ENCODE measurements at places on chromosomes 5 and 9. TPM values are rescaled to one million over a fixed set of nuclear protein-coding genes. Genes with fewer than 3 reads are reported as not detected.
A peak's percentile ranks its signal among the peaks of the same experiment; 100 is the strongest.

DNA sequence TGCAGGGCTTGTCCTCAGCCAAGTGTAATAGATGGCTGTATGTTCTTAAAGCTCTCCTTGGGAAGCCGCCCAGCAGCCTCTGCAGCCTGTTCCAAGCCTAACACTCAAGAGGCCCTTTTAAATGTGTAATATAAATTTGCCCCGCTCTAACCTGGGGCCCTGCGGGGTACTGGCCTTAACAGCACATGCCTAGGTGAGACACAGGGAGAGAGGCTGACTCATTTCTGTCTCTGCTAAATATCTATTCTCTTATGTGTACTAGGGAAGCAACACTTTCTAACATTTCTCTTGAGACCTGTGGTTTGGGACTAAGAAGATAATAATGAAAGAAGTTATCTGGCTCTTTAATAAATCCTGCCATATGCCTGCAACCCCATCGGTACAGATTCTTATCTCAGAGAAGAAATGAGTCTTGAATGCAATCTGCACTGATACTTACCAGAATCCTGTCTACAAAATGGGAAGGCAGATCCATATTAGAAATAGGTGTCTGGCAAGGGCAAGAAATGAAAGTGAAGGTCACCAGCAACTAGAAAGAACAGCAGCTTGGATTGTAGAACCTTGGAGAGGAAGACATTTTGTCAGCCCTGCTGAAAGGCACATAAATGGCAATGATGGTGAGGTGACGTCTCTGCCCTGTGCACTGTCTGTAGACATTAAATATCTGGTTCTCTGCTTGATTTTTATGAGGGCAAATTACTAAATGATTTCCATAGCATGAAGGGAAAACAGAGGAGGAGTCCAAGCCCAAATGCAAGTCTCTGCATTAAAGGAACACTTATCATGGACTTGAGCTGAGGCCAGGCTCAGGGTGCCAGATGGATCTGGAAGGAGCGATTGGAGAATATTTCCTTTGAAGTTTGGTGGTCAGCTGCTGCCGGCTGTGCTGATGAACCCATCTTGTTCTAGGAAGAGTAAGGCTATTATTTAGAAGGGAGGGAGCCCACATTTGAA is 14.5 kb upstream of the TGFBI start:
- DNase-seq: no peak
- H3K4me3 ChIP-seq: no peak overlapping the region
- no peaks in the 10 kb centered on the region for H3K4me1 ChIP-seq
- no peaks in the 10 kb centered on the region for H3K36me3 ChIP-seq
- H3K27ac ChIP-seq: no peak overlapping the region
- peaks cover 25% of the 10 kb centered on the region for H3K27me3 ChIP-seq

- no peaks in the 10 kb centered on the region for H3K4me1 ChIP-seq
- H3K36me3 ChIP-seq: no peaks in the 10 kb centered on the region
- H3K4me3 ChIP-seq: no peak overlapping the region
- peaks cover 2% of the 10 kb centered on the region for H3K27me3 ChIP-seq
Measured at GRCh38 chr5:158351485-158352125, 492.7 kb upstream of the CLINT1 start.

Gene C1QTNF2
- not detected for total RNA-seq

DNA sequence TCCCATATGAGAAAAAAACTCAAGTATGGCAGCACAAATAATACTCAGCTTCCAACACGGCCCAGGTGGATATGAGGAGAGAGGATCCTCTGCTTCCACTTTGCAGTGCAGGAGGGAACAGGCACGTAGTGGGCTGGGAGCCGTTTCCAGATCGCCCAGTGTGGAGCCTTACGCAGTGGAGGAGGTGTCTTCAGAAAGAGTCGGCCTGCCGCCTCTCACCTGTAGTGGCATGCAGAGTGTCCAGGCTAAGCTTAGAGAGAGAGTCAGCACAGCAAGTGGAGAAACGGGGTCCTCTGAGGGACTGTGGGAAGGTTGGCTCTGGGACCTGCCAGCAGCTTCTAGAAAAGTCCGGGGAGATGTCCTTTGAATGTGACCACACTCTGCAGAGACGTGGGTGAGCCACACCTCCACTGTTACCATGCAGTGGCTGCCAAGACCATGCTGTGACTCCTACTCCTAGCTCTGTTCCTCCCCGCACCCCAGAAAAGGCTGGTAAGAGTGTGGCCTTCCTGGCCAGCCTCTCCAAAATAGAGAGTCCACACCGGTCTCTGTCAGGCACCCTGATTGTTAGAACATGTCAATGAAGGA is 3.5 kb upstream of the SEMA4D start:
- H3K27ac ChIP-seq: peak overlapping the region; percentile 93
- H3K36me3 ChIP-seq: peaks cover 7% of the 10 kb centered on the region
- H3K4me3 ChIP-seq: peak overlapping the region; percentile 36
- H3K4me1 ChIP-seq: peaks cover 73% of the 10 kb centered on the region
- H3K27me3 ChIP-seq: no peaks in the 10 kb centered on the region
- peak; percentile 67 for DNase-seq

DNA sequence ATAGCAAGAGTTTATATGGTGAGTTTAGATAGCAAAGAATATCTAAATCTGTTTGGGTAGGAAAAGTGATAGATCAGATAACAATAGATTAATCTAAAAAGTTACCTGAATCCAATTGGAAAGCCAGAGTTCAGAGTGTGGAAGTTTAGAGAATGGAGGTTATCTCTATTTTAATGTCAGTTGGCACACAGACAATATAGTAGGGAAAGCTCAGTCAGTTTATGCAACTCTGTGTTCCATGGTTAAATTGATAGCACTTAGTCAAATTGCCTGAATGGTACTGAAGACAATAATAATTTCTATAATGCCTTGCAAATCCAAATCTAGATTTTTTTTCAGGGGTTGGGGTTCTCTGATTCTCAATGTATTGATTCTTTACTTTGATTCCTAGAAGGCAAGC is 77.0 kb downstream of the ARHGEF28 start:
- DNase-seq: no peak

- H3K36me3 ChIP-seq: no peaks in the 10 kb centered on the region
- no peak overlapping the region for H3K4me3 ChIP-seq
- H3K4me1 ChIP-seq: peaks cover 6% of the 10 kb centered on the region
- no peak for DNase-seq
- peaks cover 31% of the 10 kb centered on the region for H3K27me3 ChIP-seq
Measured at GRCh38 chr5:103254921-103255320, 3.6 kb upstream of the MACIR start.

DNA sequence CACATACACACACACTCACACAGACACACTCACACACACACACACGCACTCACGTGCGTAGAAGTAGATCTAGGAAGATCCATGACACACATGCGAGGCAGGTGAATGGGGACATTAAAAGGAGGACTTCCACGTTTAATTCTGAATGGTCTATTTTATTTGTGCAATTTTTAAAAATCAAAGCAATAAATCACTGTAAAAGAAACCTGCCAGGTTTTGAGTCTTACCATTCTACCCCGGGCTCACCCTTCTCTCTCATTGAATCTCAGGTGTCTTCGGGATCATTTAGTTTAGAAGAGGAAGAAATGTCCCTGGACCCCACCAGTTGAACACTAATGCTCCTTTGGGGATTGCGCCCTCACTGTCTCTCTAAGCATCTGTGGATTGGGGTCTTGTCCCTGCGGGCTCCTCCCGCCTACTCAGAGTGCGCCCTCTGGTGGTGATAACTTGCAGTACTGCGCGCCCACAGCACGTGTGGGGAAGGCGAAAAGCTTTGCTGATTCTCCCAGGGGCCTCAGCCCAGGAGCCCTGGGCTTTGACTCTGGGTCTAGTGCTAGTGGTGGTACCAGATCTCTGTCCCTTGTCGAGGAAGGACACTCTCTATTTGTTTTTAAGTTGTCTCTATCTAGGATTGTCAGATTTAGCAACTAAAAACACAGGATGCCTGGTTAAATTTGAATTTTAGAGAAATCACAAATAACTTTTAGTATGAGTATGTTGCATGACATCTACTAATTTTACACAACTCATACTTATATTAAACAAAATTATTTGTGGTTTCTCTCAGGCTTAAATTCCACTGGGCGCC is 34.8 kb downstream of the BOD1 start:
- H3K4me1 ChIP-seq: no peaks in the 10 kb centered on the region
- no peak overlapping the region for H3K4me3 ChIP-seq
- H3K27ac ChIP-seq: no peak overlapping the region
- peak; percentile 60 for DNase-seq

- H3K27me3 ChIP-seq: peaks cover 16% of the 10 kb centered on the region
- H3K4me3 ChIP-seq: no peak overlapping the region
- H3K27ac ChIP-seq: no peak overlapping the region
- no peaks in the 10 kb centered on the region for H3K36me3 ChIP-seq
- H3K4me1 ChIP-seq: no peaks in the 10 kb centered on the region
Measured at GRCh38 chr5:172383191-172383802, 71.0 kb downstream of the SH3PXD2B start.

Gene BRD3
- total RNA-seq: 43.5 TPM

Gene SLF1
- total RNA-seq: 33.1 TPM

All from activated CD8-positive, alpha-beta memory T cell treated with anti-CD3 and anti-CD28 coated beads, Interleukin-2, amount 10 ng/mL, durations not matched to agents 7 days and 5 days (primary cell).